Ascending aorta (tissue), 2 donors: ENCODE measurements at places on chromosomes 4 and X.

DNA sequence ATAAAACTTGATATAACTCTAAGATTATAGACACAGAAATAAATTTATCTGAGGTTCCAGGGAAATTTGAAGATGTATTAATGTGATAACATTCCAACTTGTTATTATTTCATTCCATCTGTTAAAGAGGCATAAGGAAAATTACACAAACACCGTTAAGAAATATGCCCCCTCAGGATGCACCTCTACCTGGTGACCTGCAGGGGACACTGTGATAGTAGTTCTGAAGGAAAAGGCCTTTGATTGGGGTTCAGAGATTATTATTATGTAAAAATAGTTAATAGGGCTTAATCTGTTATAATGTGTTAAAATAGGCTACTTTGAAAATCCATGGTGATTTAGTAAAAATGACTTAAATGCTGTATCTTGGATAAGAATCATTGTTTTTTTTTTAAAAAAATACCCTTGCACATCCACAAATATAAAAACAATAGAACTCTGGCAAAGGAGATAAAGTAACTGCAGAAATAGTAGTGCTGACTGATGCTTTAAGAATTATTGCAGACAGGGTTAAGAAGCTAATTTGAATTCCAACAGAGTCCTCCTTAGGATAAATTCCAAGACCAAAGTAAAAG, 6.1 kb upstream of the ABRAXAS1 start:
- H3K4me1 ChIP-seq = no peaks in the 10 kb centered on the region
- H3K27me3 ChIP-seq = no peaks in the 10 kb centered on the region
- H3K36me3 ChIP-seq = no peaks in the 10 kb centered on the region
- no peak for DNase-seq
- H3K4me3 ChIP-seq = no peak overlapping the region
- no peak overlapping the region for H3K27ac ChIP-seq

- no peaks in the 10 kb centered on the region for H3K36me3 ChIP-seq
- peaks cover 16% of the 10 kb centered on the region for H3K4me1 ChIP-seq
- H3K27ac ChIP-seq = peak overlapping the region; percentile 54
- no peak overlapping the region for H3K4me3 ChIP-seq
- no peak for DNase-seq
- H3K27me3 ChIP-seq = no peaks in the 10 kb centered on the region
Measured at GRCh38 chr4:73707269-73707875, 33.0 kb upstream of the CXCL8 start.

- no peak overlapping the region for H3K4me3 ChIP-seq
- H3K36me3 ChIP-seq = no peaks in the 10 kb centered on the region
- no peaks in the 10 kb centered on the region for H3K4me1 ChIP-seq
- H3K27ac ChIP-seq = no peak overlapping the region
- H3K27me3 ChIP-seq = no peaks in the 10 kb centered on the region
Measured at GRCh38 chr4:133694416-133694815, 507.2 kb downstream of the PABPC4L start.

- no peak for DNase-seq
- no peak overlapping the region for H3K4me3 ChIP-seq
- H3K4me1 ChIP-seq = no peaks in the 10 kb centered on the region
- no peaks in the 10 kb centered on the region for H3K36me3 ChIP-seq
Measured at GRCh38 chrX:13339607-13340006, 19.8 kb upstream of the ATXN3L start.

DNA sequence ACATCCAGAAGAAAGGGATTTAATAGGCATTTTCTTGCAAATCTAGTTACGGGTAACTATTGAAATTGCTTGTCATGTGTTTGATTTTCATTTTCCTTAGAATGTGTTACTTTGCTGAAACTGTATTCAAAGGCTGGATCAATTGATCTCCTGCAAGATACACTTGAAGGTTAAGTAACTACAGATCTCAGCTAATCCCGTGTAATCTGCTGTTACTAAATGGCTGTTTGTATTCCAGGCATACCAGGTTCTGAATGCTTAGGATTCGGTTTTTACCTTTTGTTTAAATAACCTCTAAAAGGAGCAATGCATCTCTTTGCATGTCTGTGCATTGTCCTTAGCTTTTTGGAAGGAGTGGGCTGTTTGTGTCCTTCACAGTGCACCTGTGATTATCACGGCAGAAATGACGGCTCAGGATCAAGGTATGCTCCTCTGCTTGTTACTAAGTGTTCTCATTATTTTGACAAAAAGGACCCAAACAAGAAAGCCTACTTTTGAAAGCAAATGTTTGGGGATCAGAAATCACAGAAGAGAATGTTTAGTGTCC, at the start of gene LRIT3:
LRIT3 (plus strand) TSS at position 212 of the 547 bp plus-strand sequence; CDS start at position 307, 95 bp downstream.
- no peaks in the 10 kb centered on the region for H3K4me1 ChIP-seq
- no peak for DNase-seq
- no peaks in the 10 kb centered on the region for H3K36me3 ChIP-seq
- H3K4me3 ChIP-seq = no peak within 1 kb of the TSS
- no peaks in the 10 kb centered on the region for H3K27me3 ChIP-seq

- H3K27me3 ChIP-seq = no peaks in the 10 kb centered on the region
- no peak overlapping the region for H3K4me3 ChIP-seq
- no peak for DNase-seq
Measured at GRCh38 chrX:149916745-149917392, 12.5 kb upstream of the HSFX4 start.
